Activated T-cell treated with anti-CD3 and anti-CD28 coated beads for 1 hour (primary cell): ENCODE measurements at places on chromosomes 2 and 18.

DNA sequence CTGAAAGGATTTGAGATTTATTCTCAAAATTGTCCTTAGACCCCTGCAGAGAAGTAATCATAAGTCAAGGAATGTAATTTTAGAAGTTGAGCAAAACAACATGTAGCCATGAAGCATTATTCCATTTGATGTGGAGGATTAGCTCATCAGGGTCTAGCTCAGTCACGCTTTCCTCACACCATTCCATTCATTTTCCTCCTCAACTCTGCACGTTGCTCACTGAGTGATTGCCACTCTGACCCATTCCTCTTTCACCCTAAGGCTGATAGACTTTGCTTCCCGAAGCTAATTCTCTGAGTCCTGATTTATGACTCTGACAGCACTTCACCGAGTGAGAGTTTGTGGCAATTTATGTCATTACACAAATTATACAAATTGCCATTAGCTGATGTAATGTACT lies 820.6 kb upstream of the PIK3C3 start:
- no peak for DNase-seq

DNA sequence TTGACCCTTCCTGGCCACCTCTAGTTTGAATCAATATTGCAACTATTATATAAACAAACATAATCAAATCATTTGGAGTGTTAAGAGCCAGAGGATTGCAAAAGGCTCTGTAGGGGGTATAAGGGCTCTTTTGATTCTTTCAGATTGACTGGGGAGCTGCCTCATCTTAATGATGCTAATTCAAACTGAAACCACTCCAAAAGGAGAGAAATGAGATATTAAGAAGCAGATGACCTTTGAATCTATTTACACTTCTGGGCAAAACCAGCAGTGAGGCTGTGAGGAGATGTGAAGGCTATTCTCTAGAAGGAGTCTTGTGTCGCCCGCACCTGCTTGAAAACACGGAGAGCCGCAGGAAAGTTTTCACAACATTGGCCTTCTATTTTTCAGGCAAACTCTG lies 311.2 kb upstream of the CRIM1 start:
- DNase-seq: no peak

GRCh38 chr2:3683748-3684454 lies 19.5 kb upstream of the DCDC2C start:
- DNase-seq: no peak

DNA sequence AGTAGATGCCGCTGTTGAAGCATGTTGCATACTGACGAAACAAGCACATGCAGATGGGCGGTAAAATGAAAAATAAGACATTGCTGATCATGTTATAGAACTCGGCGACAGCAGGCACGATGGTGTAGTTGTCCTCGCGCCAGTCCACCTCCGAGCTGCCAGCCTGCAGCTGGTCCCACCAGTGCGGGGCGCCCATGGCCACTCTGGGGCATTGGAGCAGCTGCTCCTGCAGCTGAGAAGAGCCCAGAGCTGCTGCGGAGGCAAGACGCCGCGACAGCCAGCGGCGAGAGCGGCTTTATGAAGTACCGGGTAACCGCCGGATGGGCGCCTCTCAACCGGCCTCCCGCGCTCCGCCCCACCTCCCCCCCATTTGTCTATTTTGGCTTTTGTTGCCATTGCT lies 32.6 kb upstream of the ADAM23 start:
- DNase-seq: no peak

DNA sequence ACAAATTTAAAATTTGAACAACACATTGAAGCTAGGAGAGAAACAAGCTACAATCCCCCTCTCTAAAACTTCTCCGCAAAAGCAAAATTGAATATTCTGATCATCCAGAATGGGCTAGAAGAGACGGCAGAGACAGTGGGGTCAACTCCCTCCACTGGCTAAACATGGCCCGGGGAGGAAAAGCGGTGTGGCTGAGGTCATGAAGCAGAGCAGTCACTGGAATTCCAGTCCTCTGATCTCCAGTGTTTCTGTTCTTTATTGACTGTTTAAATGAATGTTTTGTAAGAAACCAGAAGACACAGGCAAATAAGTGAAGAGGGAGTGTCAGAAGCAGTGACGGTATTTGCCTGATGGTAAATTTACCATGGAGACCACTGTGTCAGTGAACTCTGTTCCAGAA lies 116.2 kb downstream of the GAREM1 start:
- no peak for DNase-seq

- no peak for DNase-seq
These were observed 42.7 kb upstream of the PELI1 start for GRCh38 chr2:64186699-64187605.

DNA sequence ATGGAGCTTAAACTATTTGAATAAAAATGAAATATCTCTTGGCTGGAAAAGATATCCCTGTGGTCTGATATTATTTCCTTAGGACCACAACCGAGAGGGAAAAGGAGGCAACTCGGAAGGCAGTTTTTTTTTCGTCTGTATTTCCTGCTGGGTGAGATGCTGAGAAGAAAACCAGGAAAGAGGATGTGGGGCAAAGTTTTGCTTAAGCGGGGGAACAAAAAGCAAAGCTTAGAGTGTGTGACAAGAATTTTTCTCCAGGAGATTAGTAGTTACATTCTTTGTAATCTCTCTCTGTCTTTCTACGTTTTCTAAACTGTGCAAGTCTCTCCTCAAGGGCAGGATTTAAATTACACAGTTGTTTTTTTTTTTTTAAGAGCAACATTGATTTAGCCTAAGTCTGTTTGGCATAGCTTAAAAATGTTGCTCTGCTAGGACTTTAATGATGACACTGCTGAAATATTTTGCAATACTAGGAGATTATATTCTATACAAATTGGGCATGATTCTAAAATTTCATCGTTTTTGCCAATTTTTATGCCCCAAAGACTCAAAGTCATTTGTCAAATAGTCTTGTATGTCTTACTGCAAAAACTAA lies 258.5 kb downstream of the KCNS3 start:
- no peak for DNase-seq

DNA sequence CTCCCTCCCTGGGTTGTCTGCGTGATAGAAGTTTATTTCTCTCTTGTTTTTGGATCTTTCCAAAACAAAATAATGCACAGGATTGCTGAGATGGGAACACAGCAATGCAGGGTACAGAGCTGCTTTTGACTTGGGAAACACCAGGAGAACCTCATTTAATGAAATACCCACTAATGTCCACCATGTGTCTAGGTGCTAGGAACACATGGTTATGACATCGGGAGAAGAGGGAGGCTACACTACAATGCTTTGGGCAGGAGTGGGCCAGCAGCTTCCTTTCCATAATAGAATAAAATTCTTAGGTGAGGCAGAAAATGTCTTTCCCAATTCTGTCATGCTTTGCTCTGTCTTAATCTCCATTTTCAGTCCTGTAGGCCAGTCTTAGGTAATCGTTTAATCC lies 29.2 kb upstream of the KCNF1 start:
- DNase-seq: no peak

DNA sequence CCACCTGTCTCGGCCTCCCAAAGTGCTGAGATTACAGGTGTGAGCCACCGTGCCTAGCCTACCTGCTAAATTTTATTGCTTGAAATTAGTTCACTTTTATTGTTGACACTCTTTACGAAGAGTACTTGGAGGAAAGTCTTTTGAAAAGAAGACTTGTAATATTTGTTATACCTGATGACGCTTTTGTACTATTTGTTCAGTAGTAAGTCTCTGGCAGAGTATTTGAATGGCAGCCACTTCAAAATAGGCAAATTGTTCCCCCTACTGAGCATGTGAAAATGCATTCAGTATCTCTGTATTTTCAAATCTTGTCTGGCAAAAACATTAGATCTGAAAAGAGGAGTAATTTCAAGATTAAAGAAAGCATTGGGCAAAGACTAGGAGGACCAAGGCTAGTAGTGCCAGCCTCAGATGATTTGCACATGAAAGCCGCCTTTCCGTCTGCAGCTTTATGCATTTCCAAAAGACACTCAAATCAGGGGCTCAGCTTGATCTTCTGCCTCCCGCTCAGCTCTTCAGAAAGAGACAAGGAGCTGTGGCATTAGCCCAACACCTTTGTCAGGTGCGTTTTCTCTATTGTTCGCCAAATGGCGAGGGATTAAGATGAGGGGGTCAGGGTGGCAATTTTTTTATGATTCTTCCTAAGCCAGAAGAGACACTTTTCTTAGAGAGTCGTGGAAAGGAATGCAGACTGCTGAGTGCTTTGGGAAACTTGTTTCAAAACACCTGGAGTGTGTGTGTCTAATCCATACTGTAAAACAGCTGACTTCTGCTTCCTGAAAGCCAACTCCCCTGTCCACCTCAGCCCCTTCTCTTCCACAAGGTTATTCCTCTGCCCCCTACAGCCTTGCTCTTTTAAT lies 18.8 kb upstream of the FOXI3 start:
- no peak for DNase-seq

GRCh38 chr2:26575836-26576564 lies 65.2 kb downstream of the CIB4 start:
- DNase-seq: no peak

- DNase-seq: no peak
These were observed 10.7 kb downstream of the C2orf80 start for GRCh38 chr2:208179028-208179609.

DNA sequence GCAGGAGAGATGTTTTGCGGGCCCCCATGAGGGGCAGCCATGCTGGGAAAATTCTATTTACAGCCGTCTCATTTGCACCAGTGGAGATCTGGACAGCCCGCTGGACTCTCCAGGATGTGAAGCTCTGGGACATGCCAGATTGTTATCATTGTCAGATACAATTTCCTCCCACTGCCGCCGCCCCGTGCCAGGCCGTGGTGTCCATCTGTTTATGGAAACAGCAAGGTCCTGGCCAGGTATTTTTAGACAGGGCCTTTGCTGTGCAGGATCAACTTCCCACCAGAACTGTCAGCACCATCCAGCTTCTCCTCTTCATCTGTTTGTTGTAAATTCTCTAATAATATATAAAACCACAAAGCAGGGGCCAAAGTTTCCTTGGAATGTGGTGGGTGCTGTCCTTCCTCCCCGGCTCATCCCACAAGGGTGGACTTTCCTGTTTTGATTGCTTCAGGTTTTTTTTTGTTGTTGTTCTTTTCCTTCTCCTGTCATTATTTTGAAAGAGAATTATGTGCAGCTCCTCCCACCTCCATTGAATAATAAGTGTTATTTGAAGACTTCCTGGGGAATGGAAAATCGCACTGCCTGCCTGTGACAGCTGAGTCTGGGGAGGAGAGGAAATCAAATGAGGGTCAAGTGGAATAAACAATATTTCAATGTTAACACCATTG lies 398.1 kb downstream of the TNS1 start:
- no peak for DNase-seq

DNA sequence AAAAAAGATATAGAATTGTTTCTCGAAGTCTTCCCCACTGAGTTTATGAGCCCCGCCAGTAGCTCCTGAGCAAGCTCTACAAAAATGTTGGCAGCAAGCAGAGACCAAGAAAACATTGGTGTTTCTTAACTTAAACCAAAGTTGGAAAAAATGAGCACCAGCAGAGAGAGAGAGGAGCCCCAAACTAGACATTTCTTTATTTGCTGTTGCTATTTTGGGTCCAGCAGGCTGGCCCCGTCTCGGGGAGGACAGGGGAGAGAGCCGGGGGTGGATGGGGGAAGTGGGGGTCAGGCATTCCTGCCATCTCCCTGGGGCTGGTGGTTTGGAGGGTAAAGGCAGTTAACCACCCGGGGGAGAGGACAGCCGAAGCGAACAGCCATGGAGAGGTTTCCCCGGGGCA lies 113.0 kb downstream of the DYSF start:
- no peak for DNase-seq

DNA sequence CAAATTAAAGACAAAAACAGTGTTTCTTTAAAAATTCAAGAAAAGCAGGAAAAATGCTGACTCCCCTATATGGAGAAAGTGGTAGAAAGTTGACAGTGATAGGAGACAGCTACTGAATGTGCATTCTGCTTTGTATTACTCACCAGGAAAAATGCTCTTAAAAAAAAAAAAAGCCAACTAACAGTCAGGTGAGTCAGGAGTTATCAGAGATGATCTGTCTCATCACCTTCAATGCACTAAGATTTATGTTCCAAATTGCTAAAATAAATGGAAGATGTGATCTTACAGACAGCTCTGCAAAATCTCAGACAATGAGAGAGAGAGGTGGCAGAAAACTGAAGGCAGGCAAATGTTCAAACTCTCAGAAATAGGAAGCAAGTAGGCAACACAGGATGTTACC lies 47.6 kb upstream of the ZNF521 start:
- no peak for DNase-seq

- DNase-seq: no peak
These were observed 25.1 kb upstream of the CAB39 start for GRCh38 chr2:230687498-230687897.

- DNase-seq: no peak
These were observed 77.5 kb downstream of the NCK2 start for GRCh38 chr2:105822186-105822585.

DNA sequence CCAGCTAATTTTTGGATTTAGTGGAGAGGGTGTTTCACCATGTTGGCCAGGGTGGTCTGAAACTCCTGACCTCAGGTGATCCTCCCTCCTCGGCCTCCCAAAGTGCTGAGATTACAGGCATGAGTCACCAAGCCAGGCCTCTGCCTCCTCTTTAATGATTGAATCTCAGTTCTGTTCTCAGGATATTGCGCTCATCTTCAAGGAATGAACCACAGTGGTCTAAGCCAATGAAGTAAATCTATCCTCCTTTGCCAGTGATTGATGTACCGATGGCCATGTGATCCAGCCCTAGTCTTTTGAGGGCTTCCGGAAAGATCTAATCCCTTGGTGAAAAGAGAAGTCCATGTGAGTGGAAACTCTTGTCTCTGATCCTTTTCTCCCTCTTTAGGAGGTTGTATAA lies 48.6 kb downstream of the POLE4 start:
- DNase-seq: no peak

DNA sequence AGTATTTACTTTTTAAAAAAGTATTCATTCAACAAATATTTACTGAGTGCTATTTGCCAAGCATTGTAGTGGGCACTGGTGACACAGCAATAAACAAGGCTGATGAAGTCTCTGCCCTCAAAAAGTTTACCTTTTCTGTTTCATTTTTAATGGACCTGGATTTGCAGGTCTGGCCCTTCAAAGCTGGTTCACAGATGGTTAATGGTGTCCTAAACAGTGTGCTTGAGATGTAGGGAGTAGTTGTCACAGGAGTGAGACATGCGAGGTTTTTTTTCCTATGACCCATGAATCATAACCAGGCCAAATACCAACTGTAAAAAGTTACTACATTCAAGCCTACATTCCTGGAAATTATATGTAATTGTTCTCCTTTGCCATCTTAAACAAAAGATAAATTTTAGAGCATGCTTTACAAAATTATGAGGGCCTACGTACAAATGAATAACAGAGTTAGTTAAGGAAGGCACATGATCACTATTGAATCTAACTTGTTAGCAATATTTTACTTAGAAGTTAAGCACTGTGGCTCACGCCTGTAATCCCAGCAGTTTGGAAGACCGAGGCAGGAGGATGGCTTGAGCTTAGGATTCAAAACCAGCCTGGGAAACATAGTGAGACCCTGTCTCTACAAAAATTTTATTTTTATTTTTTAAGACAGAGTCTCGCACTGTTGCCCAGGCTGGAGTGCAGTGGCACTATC lies 223.9 kb downstream of the MBD5 start:
- no peak for DNase-seq

- DNase-seq: no peak
These were observed 49.5 kb upstream of the POLE4 start for GRCh38 chr2:74908748-74909444.
